ENCODE measurements at places on chromosomes 5 and 9.

DNA sequence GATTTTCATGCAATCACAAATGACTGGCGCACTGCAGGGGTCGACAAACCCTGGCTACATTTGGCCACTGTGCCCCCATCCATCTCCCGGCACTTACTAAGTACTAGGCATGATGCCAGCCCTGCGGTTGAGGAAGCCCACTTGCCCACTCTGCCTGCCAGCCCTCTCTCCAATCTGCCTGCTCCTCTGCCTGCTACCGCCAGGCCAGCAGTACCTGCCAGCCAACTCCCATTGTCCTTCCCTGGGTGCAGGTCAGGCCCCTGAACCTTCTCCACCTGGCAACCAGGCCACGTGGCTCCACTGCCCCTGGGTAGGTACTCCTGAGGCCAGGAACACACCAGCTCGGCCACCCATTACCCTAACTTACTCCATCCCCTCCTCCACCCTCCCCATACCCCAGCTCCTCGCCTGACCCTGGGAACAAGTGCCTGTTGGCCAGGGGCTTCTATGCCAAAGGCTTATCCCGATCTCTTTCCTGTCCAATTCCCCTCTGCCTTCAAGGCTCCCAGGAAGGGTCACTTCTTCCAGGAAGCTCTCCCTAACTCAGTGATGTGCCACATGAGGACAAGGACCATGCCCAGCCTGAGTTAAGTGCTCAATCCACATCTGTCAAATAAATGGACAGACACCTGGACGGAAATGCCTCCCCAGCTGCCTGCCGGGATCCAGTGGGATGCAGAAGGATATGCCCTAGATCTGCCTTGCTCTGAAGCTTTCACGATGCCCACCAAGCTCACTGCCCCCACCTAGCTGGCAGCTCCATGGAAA lies 6.6 kb downstream of the EEIG1 start:
- DNase-seq, result no peak

GRCh38 chr5:15079566-15079965 lies 208.0 kb upstream of the ANKH start:
- DNase-seq, result no peak

DNA sequence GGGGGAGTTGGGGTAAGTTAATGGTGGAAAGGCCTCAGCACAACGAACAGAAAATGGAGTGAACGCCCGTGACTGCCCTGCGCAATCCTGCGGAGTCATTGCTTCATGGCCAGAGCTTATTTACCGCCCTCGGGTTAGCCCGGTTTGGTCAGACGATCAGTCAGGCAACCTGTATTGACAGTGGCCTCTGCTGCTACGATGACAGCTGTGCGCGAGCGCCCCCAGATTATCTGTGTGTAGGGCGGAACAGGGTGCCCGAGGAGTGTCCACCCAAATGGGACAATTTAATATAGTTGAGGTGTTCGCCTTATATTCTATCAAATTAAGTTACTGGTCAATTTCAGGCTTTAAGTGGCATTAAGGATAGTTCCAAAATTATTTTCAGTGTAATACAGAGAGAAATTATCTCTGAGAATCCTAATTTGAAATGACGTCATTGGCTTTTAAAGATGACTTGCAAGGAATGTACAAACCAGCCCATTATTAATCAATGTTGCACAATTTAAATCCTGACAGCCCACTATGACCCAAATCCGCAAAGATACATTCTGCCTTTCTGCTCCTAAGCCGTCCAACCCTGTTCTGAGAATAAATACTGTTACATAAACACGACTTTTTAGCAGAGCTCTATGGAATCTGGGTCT lies 879 bp upstream of the UBQLN1 start:
- no peak for DNase-seq

- DNase-seq, result no peak
Measured at GRCh38 chr9:105447386-105447813, 434 bp upstream of the FSD1L start.

Data from pulmonary artery endothelial cell (primary cell).